Lung (tissue), 17 donors: ENCODE measurements at places on chromosomes 7 and 10. TPM values are rescaled to one million over a fixed set of nuclear protein-coding genes. Genes with fewer than 3 reads are reported as not detected.

Gene CRPPA
- 3.6 TPM for total RNA-seq

Gene AGAP6
- 14.9 TPM for total RNA-seq

Gene HKDC1
- total RNA-seq: 11.1 TPM

Gene NUP205
- total RNA-seq: 41.2 TPM

Gene A1CF
- total RNA-seq: 0.06 TPM
